ENCODE measurements at places on chromosomes 7 and 10. TPM values are rescaled to one million over a fixed set of nuclear protein-coding genes. Genes with fewer than 3 reads are reported as not detected.

DNA sequence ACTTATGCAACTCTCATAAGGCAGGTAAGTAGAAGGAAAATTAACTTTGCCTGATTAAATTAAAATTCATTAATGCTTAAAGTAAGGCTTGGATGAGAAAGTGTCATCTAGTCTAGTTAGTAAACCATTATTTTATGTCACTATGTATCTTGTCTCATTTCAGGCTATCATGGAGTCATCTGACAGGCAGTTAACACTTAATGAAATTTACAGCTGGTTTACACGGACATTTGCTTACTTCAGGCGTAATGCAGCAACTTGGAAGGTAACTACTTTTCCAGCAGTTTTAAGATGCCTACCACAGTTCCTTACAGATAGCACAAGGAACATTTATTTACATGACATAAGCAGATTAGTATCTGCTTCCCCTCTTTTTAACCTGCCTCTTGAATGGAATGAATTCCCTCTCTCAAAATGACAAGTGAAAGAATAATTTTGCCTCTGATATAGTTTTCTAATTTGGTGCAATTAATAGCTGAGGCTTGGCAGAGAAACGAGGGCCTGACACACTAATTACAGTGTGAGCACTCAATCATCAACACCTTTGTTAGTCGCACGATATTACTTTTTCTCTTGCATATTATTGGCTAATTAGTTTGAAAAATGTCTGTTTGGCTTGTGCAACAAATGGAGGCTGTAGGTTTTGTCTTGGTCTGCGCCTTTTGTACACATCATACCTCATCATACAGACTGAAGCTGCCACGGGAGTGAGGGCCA is 245.0 kb downstream of the FOXP2 start:
- DNase-seq, result no peak

Gene INSIG1
- total RNA-seq, result 91.7 TPM

GRCh38 chr10:7192831-7193361 is 217.9 kb downstream of the SFMBT2 start:
- no peak for DNase-seq

Gene VSTM4
- 12.5 TPM for total RNA-seq

GRCh38 chr10:131277969-131278368 is 33.6 kb downstream of the TCERG1L start:
- no peak for DNase-seq

Gene GARIN1A
- total RNA-seq, result 3.5 TPM

- DNase-seq, result no peak
These were observed 7.5 kb downstream of the MRPL32 start for GRCh38 chr7:42939457-42940240.

- DNase-seq, result no peak
These were observed 19.6 kb downstream of the ARID5B start for GRCh38 chr10:61921143-61921542.

- DNase-seq, result no peak
These were observed 35.8 kb downstream of the DNAJB6 start for GRCh38 chr7:157372300-157373232.

DNA sequence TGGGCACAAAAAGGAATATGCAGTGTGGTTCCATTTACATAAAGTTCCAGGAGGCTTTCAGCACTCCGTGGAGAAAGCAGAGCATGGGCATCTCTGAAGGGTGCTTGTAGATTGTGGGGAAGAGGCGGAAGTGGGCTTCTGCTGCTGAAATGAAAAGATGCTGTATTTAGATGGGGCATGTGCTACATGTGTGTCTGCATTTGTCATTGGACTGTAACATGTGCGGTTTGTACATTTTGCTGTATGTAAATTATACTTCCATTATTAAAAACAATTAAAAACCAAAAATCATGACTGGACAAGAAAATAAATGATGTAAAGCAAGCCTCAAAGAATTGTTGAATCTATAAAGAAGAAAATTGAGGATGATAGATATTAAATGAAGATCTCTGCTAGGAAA is 334.0 kb downstream of the WDR37 start:
- DNase-seq, result no peak

Gene ZSCAN21
- total RNA-seq, result 18.0 TPM

- DNase-seq, result no peak
These were observed 3.4 kb downstream of the KCNIP2 start for GRCh38 chr10:101840102-101840684.

- no peak for DNase-seq
These were observed 22.4 kb downstream of the PRSS2 start for GRCh38 chr7:142793156-142793555.

DNA sequence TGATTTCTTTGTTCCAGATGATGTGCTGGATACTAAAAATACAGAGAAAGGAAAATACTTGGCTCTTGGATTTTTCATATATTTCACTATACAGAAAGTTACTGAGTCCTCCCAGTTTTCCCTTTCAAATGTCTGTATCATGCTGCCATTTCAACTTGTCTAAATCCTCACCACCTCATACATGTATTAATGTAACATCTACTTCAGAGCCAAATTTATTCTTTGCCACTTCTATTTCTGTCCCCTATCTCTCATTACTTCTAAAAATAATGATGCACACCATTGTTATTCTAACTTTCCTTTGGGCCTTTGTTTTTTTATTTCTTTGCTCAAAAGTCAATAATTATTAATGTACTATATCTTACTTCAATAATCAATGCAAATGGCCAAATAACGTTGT is 312.2 kb downstream of the MAGI2 start:
- no peak for DNase-seq

GRCh38 chr7:21172800-21173199 is 255.1 kb upstream of the SP4 start:
- no peak for DNase-seq
